ENCODE measurements at places on chromosomes 2 and 18.

- DNase-seq = no peak
These were observed 201.1 kb upstream of the COL3A1 start for GRCh38 chr2:188773075-188773474.

- DNase-seq = no peak
These were observed 297.7 kb downstream of the SATB2 start for GRCh38 chr2:199160081-199160480.

- DNase-seq = no peak
These were observed 34.8 kb downstream of the TOGARAM2 start for GRCh38 chr2:29015701-29016470.

DNA sequence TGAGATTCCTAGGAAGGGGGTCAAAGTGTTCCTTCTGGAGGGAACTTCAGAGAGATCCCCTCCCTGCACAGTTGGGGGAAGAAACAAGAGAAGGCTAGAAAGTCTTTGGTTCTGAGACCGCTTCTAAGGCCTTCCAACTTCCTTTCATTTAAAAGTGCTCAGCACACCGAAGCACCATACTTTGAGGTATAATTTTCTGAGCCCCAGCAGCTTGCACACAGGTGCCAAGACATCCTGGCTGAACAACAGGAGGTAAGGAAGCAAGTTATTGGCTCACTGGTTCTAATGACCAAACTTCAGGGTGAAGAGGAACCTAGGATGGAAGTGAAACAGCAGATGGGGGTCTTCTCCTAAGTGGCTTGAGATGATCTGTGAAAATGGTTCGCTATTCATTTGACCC is 19.2 kb downstream of the TMEM177 start:
- DNase-seq = no peak

GRCh38 chr2:138112536-138112935 is 148.3 kb downstream of the HNMT start:
- DNase-seq = no peak

DNA sequence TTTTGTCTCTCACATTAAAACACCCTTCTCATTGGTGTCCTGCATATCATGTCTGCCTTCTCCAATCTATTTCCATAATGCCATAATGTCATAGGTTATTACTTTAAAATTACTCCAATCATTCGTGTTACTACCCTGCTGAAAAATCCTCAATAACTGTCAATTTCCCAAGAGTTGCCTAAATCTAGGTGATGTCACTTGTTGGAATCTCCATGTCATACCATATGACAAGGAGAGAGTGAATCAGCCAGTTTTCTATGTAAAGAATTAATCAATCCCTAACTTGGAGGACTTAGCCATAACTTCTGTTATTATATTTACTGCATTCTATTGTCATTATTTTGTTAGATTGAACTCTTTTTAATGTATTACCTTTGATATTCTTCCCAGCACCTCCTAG is 62.5 kb downstream of the PHLPP1 start:
- DNase-seq = no peak

GRCh38 chr2:234976479-234977227 is 24.8 kb downstream of the SH3BP4 start:
- no peak for DNase-seq

DNA sequence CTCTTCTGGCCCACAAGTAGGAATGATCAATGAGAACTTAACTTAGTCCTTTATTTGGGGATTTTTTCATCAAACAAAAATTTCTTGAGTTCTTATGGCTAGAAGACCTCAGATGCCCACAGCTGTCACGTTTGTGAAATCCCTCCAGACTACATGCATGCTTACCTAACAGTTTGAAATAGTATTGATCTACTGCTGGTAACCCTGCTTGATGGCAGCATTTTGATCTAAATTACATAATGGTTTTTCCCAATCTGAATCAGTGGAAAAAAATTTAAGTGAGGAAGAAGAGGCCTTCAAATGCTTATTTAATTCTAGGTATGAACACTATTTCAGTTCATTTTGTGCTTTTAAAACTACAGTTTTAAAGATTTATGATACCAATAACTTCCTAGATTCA is 13.9 kb downstream of the ERMN start:
- no peak for DNase-seq

GRCh38 chr2:227450926-227451654 is 20.9 kb upstream of the AGFG1 start:
- DNase-seq = no peak

DNA sequence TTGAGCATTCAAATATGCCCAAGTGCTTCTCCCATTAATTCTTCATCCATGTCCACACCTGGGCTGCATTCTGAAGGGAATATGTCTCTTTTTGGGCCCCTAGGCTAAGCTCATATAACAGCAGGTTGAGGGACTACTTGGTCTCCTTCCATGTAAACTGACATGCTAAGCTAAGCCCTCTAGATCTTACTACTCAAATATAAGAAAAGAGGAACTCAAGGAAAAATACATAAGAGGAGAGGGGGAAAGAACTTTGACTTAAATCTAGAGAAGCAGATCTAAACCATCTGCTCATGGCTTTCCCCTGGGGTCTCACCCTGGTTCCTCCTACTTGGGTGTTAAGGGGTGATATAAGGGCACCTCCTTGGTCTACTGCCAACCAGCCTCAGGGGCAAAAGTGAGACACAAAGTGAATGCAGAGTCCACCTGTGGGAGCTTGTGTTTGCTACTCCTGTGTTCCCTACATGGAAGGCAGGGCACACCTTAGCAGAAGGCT is 19.8 kb upstream of the NFU1 start:
- DNase-seq = no peak

DNA sequence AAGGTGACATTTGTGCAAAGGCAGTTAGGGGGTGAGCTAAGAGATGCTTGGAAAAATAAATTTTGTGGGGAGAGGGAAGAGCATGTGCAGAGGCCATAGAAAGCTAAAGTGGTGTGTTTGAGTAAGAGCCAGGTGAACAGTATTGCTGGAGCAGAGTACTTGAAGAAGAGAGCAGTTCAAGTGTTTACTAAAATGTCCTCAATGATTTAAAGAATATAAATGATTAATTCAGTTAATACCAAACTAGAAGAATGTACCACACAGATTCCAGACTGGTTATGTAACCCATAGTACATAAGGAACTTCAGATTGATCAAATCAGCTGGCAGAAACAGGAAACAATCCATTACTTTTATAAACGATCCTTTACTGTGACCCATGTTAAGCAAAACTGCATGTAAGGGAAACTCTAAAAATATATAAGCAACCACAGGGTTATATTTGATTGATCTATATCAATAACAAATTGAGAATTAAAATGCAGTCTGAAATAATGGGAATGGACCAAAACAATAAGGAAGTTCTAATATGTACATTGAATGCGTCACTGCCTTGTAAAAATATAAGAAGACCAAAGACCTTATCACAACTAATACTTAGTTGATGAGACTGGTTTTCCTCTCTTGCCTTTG is 76.9 kb downstream of the LDAH start:
- no peak for DNase-seq

DNA sequence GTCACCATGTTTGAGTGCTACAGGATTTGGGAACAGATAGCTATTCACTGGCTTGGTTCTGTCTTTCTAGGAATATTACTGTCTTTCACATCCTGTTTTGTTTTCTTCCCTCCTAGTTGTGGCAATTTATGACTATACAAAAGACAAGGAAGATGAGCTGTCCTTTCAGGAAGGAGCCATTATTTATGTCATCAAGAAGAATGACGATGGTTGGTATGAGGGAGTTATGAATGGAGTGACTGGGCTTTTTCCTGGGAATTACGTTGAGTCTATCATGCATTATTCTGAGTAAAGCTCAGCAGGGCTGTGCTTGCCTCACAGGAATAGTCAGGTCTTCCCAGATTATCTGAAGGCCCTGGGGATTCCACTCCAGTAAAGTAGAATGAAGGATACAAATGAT is 98.9 kb downstream of the ABI2 start:
- no peak for DNase-seq

- peak; percentile 57 for DNase-seq
These were observed at the start of gene RAMP1 for GRCh38 chr2:237859533-237860272. RAMP1 (plus strand) TSS chr2:237859623; CDS start chr2:237859676, 53 bp downstream.

DNA sequence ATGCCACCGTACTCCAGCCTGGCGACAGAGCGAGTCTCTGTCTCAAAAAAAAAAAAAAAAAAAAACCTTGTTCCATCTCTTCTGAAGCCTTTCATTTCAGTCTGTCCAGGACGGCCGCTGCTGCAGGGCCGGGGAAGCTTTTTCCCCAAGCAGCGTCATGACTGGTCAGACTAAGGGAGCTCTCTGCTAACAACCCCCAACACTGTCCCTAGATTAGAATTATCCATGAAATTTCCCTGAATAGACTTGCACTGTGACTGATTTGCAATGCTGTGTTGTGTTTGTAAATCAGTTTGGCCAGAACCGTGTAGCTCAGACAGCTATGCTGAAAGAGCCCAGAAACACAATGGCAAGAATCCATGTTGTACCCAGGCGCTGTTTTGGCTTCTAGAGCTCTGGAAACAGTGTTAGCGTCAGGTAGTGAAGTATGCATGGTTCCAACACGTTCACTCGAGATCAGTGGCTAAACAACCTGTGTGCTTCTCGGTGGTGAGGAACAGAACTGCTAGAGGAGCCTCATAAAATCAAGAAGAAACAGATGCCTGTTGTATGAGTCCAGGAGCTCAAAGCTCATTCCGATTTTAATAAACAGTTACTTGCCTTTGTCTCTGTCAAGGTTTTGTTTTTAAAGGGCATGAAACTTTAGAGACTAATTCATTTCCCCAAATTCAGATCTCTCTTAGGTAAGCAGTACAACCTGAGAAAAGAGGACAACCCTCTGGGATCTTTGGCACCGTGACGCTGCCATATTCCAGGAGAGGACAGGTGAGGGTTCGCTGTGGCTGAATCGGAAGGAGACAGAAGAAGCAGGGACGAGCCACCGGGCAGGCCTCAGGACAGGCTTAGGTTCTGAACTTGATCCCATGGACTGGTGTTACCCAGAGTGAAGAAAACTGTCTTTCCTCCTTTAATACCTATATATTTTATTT is 43.5 kb downstream of the GORASP2 start:
- DNase-seq = no peak

GRCh38 chr2:10094271-10094814 is 14.1 kb upstream of the CYS1 start:
- DNase-seq = no peak

GRCh38 chr2:5618271-5618670 is 73.9 kb upstream of the SOX11 start:
- DNase-seq = no peak

- DNase-seq = peak; percentile 67
These were observed 52.9 kb downstream of the SCG2 start for GRCh38 chr2:223549215-223549614.

GRCh38 chr18:49751427-49752094 is 61.8 kb downstream of the ACAA2 start:
- DNase-seq = no peak

- no peak for DNase-seq
These were observed 16.4 kb upstream of the CREG2 start for GRCh38 chr2:101403745-101404144.

GRCh38 chr2:231727621-231728020 is 19.3 kb downstream of the PTMA start:
- DNase-seq = no peak

GRCh38 chr2:127701193-127701650 is at the start of gene SFT2D3:
SFT2D3 (plus strand) TSS chr2:127701497; CDS start chr2:127701529, 32 bp downstream.
- DNase-seq = peak; percentile 97

DNA sequence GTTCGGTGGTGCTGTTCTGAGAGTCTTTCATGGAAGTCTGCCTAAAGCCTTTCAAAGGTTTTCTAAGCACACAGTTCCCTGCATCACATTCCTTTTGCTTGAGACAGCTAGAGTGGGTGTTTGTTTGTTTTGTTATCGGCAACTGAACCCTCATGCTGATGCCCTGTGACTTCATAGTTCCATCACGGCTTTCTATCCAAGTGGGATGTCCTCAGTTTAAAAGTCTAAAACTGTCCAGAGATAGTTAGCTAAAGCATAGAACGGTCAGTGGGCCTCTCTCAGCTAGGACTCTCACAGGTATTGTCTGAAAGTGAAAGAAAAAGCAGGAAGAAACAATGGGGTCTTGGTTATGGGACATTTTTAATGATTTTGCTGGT is 337.3 kb downstream of the OSR1 start:
- DNase-seq = peak; percentile 79
